Subcutaneous preadipocyte (primary cell): ENCODE measurements at places on chromosomes 2 and 18. TPM values are rescaled to one million over a fixed set of nuclear protein-coding genes. Genes with fewer than 3 reads are reported as not detected.

The TNFRSF11A gene
- total RNA-seq: under 0.01 and 0.39 TPM in 2 replicates

The NETO1 gene
- total RNA-seq: not detected in 2 replicates

The REEP1 gene
- under 0.01 and 0.20 TPM in 2 replicates for total RNA-seq

The PTPN4 gene
- total RNA-seq: 16.5 and 26.6 TPM in 2 replicates

The DBI gene
- total RNA-seq: 121 and 132 TPM in 2 replicates

The GALNT5 gene
- total RNA-seq: 1.8 TPM in 2 replicates

The VWC2L gene
- total RNA-seq: not detected in 2 replicates

The TP53I3 gene
- 23.9 and 40.4 TPM in 2 replicates for total RNA-seq

The TCF4 gene
- 69.4 and 89.7 TPM in 2 replicates for total RNA-seq

The CDH7 gene
- total RNA-seq: not detected in 2 replicates

The ZNF521 gene
- 38.6 and 41.1 TPM in 2 replicates for total RNA-seq

The IFIH1 gene
- total RNA-seq: 3.1 and 4.0 TPM in 2 replicates

The DSG3 gene
- total RNA-seq: under 0.01 TPM in 1 of 2 replicates, not detected in the other

The SERPINB4 gene
- total RNA-seq: under 0.01 TPM in 1 of 2 replicates, not detected in the other

The TMEM169 gene
- 0.37 TPM in 1 of 2 replicates, not detected in the other for total RNA-seq

The KCNJ3 gene
- not detected in 2 replicates for total RNA-seq

The DAW1 gene
- total RNA-seq: 2.0 and 5.5 TPM in 2 replicates

The FABP1 gene
- total RNA-seq: not detected in 2 replicates

The ATP6V1B1 gene
- total RNA-seq: 0.59 and 1.8 TPM in 2 replicates

The ABCG8 gene
- not detected in 2 replicates for total RNA-seq

The TLX2 gene
- under 0.01 TPM in 1 of 2 replicates, not detected in the other for total RNA-seq

The LYPD1 gene
- 0.59 TPM in 1 of 2 replicates, not detected in the other for total RNA-seq

The ADAM23 gene
- total RNA-seq: 3.1 and 3.7 TPM in 2 replicates

The PROC gene
- total RNA-seq: not detected in 2 replicates

The UGT1A7 gene
- total RNA-seq: not detected in 2 replicates

The THUMPD2 gene
- 7.7 and 11.7 TPM in 2 replicates for total RNA-seq

The SULT1C4 gene
- not detected in 2 replicates for total RNA-seq

The MALL gene
- total RNA-seq: 4.7 and 8.8 TPM in 2 replicates

The UGT1A10 gene
- not detected in 2 replicates for total RNA-seq

The ZSCAN30 gene
- total RNA-seq: 15.4 and 21.5 TPM in 2 replicates

The MROH2A gene
- not detected in 2 replicates for total RNA-seq

The GALR1 gene
- under 0.01 TPM in 1 of 2 replicates, not detected in the other for total RNA-seq

The VWA3B gene
- total RNA-seq: not detected in 2 replicates
